Activated CD4-positive, alpha-beta T cell treated with anti-CD3 and anti-CD28 coated beads, Interleukin-2, amount 50 U/mL, for 16 hours (primary cell): ENCODE measurements at places on chromosomes 2 and 18.

DNA sequence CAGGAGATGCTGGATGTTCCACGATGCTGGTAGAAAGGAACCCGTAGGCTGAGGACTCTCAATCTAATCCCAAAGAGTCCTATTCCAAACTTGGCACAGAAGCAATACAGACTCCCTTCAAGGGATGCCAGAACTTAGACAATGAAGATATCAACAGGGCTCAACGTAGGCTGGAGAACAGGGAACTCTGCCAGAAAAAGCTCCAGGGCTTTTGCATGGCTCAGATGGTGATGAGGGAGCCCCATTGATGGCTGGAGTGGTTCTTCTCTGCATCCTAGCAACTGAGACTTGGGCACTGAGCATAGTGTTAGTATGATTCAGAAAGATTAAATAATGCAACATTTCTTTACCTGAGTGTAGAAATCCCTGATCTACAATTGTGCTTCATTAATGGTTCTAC, 117.2 kb upstream of the NCK2 start:
- no peak for DNase-seq

DNA sequence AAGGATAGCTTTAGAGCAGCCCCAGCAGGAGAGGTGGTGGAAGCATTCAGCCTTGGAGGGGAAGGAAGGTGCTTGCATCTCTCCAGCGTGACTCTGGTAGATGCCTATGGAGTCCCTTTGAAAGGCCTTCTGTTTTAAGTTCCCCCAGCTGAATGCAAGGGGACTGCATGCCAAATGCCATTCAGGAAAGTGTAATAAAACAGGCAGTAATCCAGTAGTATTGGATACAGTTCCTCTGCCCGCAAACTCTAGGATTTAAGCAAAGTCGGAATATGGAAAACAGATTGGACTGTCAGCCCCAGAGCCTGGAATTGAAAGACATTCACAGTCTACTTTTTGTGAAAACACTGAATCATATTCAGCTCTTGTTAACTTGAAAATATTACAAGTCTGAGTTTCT, 125.2 kb upstream of the GAREM1 start:
- DNase-seq = no peak

GRCh38 chr2:237291138-237291792, 122.7 kb downstream of the COL6A3 start:
- no peak for DNase-seq

DNA sequence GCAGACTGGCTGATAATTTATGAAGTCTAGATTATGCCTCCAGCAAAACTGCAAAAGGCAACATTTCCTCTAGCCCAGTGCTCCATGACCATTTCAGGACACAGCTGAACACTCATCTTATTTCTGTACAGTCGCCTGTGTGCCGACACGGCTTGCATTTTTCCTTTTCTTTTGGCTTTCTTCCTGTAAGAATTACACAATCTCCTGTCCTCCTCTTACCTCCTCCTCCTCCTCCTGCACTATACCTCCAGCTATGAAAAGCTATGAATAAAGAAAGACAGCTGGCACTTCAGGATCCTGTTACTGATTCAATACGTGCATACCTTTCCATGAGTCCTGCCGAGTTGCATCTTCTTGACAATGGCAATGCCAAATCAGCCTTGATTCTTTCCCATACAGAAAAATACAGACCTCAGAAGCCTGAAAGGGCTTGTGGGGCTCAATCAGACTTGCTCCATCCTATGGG, 32.2 kb upstream of the TRIB2 start:
- no peak for DNase-seq

DNA sequence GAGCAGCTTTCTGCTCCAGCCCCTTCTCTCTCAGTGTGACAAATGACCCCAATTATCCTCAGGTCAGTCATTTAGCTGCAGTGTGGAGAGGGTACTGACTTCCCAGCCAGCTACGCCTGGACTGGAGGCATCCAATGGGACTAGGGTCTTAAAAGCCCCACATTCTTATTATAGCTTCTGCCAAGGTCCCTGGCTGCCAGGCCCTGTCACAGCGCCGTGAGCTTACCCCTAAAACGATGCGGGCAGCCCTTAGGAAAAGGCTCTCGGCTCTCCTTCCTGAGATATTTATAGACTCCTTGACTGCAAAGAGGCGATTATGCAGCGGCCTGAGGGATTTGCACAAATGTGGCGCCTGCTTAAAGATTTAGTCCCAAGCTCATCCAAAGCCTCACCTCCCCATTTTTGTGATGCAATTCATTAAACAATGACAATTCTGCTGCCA, 69.2 kb upstream of the EDAR start:
- no peak for DNase-seq

DNA sequence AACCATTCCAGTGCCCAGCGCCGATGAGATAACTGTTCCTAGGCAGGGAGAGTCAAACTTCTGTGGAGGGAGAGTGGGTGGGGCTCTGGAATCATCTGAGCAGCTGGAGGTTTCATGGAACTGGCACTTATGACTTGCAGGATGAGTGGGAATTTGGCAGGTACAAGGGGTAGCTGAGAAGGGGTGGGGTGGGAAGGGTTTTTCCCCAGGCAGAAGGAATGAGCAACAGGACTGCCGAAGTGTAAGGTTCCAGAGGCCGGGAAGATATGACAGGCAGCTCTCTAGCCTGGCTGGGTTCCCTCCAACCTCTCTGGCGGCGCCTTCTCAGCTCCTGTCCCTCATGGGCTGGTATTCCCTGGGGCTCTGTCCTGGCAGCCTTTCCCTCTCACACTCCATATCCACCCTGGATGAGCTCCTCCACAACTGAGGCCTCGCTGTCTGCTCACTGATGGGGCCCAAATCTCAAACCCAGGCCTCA, 2.5 kb upstream of the TET3 start:
- DNase-seq = no peak

DNA sequence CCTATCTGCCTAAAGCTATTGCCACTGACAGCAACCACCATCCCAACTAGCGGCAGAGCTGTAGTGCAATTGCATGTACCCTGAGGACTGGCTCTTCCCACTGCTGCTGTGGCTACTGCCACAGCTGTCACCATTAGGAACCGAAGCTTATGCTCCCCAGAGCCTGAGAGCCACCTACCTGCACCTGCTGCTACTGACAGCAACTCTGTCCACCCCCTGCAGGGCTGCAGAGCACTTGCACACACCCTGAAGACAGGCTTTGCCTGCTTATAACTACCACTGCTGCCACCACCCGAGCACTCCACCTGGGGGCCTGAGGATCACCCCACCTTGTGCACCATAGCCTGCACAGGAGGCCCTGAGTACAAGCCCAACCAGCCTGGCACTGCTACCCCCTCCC, 217.6 kb upstream of the FOSL2 start:
- DNase-seq = no peak

DNA sequence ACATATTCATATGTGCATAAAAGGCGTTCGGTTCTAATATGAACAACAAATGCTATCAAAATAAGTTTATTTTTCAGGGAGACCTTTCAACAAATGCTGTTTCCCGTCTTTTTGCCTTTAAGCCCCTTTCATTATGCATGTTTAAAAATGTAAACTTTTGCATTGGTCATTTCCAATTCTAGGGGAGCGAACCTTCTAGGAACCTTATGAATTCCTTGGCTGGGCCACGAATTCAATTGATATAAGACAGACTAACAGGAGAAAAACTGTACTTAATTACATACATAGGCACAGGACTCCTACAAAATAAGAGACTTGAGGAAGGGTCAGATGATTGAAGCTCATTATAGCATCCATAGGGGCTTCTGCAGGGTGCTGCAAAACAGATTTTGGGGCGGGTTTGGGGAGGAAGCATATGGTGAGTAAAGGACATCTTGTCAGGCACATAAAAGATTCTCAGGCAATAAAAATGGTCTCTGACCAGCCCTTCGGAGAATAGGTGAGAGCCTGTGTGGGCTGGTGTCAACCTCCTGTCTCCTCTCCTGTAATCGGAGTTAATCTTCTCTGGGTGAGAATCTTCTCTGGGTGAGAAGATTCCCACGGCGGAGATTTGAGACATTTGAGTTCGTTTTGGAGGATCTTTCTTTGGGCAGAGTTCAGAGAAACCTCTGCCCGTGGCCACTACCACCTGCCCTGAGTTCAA, 1.7 kb downstream of the TNFRSF11A start:
- DNase-seq = no peak

- no peak for DNase-seq
Observed at GRCh38 chr2:74374509-74375205, 5.5 kb downstream of the DCTN1 start.

GRCh38 chr2:55899881-55900280, 23.7 kb downstream of the EFEMP1 start:
- no peak for DNase-seq

DNA sequence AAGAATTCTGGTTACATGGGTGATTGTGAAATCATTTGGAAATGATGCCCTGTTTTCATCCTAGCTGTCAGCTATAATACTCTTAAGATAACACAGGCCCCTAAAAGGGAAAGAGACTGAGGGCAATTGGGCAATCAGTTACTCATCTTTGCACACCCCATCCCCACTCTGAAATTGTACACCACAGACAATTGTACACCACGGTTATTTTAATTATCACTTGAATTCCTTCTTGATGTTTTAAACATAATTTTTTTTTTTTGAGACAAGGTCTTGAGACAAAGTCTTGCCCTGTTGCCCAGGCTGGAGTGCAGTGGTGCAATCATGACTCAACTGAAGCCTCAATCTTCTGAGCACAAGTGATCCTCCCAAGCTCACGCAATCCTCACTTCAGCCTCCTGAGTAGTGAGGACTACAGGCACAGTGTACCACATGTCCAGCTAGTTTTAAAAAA, 862.4 kb upstream of the ACVR2A start:
- DNase-seq = no peak

- DNase-seq = no peak
Observed at GRCh38 chr2:16760426-16760825, 94.8 kb upstream of the CYRIA start.

GRCh38 chr18:48441405-48441881, 32.3 kb upstream of the ZBTB7C start:
- no peak for DNase-seq

- peak; percentile 20 for DNase-seq
Observed at GRCh38 chr2:9033385-9034168, 30.1 kb upstream of the MBOAT2 start.

DNA sequence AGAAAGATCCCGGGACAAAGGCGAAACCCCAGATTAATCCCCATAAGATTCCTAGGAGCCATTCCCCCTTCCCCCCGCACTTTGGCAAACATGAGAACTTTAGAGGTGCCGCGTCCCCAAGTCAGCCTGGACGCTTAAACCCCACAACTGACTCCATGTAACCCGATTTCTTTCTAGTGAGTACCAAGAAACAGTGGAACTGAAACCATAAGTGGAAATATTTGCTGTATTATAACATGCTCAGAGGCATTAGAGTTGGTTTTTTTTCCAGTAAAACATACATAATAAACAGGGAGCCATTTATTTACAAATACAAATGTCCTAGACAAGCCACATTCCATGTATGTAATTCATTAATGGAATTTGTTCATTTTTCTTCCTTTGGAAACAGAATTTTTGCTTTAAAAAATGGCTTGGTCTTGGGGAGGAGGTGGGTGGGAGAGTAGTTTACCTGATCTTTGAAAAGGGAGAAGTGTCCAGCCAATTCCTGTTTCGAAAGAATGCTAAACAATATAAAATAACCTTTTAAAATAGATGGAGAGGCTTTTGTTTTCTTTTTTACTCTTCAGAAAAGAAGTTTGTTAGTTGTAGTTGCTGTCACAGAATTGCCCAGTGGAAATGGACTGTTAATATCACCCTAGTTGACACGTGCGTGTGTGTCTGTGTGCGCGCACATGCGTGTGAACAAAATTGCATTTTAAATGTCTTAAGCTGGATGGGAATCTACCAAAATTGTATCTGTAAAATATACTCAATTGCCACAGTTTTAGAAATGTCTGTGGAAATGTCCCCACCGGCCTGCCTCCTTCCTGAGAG, 10.6 kb downstream of the POU3F3 start:
- DNase-seq = no peak

GRCh38 chr2:111116011-111116746, 4.5 kb upstream of the BCL2L11 start:
- peak; percentile 81 for DNase-seq

DNA sequence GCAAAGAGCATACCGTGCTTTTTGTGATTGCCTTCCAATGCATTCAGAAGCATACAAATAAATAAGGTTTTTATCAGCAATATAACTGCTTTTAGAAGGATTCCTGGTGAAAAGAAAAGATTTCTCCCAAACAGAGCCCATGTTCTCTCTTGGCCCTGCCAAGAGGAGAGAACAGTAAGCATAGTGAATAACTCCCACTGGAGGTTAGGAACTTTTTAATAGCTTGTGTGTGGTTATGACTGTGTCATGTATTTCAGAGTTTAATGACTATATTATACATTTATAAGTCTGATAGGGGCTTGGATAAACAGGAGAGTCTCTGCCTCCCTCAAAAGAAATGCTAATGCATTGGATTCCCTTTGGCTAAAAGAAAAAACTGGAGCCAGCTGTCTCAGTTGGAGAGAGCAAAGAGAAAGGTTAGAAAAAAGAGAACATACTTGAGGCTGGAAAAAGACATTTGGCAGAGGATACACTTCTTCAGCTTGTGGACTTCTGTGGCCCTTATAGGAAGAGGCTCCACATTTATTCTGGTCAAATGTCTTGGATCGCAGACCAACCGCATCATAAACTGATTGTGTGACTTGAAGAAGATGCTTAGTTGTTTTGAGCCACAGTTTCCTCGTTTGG, 63.0 kb upstream of the SPRED2 start:
- DNase-seq = no peak

GRCh38 chr2:122323927-122324326, 568.5 kb downstream of the TSN start:
- no peak for DNase-seq

- no peak for DNase-seq
Observed at GRCh38 chr18:42047721-42048120, 92.7 kb downstream of the PIK3C3 start.

DNA sequence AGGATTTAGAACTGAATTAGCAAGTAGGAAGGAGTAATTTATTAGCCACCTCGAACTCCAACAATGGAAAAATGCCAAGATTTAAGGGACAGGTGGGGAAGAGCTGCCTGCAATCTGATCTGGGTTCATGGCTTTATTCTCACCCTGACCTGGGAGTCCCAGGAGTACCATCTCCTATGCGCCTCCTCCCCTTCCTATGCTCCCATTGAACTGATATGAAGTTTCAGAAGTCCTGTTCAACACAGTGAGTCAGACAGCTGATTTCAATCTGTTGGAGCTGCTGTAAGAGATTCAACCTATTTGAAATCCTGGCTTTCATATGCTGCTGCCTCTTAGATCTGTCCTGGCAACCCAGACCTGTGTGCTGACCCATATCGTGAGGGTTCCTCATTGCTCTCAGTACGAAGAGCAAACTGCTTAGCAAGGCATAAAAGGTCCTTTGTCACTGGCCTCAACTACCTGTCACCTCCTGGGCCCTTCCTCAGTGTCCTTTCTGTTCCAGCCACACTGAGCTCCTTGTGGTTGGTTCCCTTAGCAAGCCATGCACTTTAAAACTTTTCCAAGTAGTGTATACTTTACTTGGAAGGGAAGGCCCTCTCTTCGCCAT, 15.9 kb upstream of the CD28 start:
- DNase-seq = no peak
